ENCODE measurements at places on chromosomes 6 and 20.

DNA sequence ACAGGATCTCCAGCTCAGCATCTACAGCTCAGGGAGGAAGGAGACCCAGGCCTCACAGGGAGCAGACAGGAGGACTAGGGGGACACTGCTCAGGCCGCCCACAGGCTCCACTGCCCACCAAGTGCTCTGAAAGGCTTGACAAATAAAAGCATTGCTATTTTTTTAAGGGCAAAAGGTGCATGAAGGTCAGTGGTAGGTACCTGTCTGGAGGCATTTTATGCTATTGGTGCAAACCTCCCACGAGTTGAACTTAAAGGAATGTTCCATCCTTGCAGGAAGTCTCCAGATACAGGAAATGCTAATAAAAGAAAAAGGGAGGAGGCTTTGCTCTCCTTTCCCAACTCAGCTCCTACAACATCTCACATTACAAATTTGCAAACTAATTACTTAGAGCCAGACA is 228.1 kb downstream of the FOXC1 start:
- no peak for DNase-seq

- no peak for DNase-seq
These were observed 36.1 kb upstream of the CEP162 start for GRCh38 chr6:84263557-84263956.

GRCh38 chr6:70980727-70981126 is 23.9 kb upstream of the B3GAT2 start:
- DNase-seq, result no peak

DNA sequence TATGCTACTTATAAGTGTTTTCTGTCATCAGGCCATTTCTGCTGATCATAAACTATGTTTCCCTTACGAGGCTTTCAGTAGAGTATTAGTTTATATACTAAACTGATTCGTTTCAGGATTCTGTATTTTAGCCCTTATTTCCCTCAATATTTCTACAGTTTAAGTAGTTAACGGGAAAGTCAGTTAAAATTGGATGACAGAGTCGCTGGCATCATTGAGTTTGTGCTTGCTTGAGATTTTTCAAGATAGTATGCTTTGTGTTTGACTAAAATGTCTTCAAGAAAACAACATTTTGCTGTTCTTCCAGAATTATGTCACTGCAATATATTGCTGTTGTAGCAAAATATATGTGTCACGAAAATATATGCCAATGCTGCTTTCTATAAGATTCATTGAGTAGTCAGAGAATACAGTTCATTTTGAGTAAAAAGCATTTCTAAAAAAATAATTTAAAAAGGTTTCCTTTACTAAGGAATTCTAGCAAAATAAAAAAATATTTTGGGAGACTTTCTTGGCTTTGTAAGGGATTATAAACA is 51.4 kb downstream of the NCOA7 start:
- DNase-seq, result no peak

- no peak for DNase-seq
These were observed 18.1 kb downstream of the TUBB2B start for GRCh38 chr6:3209114-3210023.

- no peak for DNase-seq
These were observed 36.2 kb downstream of the THEMIS start for GRCh38 chr6:127864701-127865100.

GRCh38 chr6:57182017-57182432 is 9.9 kb downstream of the BAG2 start:
- DNase-seq, result no peak

GRCh38 chr20:62365814-62366369 is 1.2 kb downstream of the LAMA5 start:
- DNase-seq, result no peak

DNA sequence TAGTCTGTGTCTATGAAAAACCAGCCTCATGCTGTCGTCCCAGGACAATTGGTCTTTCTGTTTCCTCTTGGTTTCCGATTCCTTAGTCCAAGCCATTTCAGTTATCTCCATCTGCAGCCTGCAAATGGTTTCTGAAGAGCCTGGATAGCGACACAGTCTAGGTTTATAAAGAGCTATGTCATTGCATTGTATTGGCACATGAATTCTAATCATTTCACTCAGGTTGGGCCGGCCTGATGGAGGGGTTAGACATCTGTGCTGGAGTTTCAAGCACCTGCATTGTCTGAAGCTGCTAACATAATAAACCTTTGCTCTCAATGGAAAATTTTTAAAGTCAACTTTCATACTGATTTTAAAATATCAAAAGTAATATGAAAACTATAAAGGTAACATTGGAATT is 232.6 kb upstream of the MAP3K7 start:
- DNase-seq, result no peak

GRCh38 chr6:91097364-91097763 is 510.5 kb upstream of the MAP3K7 start:
- no peak for DNase-seq

GRCh38 chr20:59835448-59836395 is 97.7 kb downstream of the SYCP2 start:
- DNase-seq, result no peak

DNA sequence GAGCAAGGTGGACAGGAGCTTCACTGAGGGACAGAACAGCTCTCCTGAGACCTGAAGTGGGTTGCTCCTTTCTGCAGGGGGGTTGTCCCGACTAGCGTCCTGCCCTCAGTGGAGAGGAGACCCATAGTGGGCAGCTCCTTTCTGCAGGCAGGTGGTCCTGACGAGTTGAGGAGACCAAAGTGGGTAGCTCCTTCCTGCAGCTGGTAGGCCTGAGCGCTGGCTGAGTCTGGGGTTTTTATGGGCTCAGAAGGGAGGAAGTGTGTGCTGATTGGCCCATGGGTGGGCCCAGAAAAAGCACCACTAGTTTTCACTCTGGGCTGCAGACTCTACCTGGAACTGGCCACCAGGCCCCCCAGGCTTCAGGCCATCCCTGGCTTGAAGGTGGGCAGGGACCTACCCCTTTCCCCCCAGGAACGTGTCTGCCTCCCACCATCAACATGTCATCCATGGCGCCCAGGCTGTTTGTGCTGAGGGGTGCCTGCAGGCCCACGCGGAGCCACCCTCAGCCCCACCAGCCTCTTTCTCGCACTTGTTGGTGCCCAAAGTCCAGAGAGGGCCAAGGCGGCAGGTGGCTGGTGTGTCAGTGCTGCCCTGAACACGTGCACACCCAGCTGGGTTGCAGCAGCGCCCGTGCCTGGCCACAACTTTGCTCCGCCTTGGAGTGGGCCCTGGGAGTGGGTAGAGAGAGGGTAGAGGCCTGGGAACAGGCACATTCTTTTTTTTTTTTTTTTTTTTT is 1.6 kb upstream of the DEK start:
- no peak for DNase-seq

DNA sequence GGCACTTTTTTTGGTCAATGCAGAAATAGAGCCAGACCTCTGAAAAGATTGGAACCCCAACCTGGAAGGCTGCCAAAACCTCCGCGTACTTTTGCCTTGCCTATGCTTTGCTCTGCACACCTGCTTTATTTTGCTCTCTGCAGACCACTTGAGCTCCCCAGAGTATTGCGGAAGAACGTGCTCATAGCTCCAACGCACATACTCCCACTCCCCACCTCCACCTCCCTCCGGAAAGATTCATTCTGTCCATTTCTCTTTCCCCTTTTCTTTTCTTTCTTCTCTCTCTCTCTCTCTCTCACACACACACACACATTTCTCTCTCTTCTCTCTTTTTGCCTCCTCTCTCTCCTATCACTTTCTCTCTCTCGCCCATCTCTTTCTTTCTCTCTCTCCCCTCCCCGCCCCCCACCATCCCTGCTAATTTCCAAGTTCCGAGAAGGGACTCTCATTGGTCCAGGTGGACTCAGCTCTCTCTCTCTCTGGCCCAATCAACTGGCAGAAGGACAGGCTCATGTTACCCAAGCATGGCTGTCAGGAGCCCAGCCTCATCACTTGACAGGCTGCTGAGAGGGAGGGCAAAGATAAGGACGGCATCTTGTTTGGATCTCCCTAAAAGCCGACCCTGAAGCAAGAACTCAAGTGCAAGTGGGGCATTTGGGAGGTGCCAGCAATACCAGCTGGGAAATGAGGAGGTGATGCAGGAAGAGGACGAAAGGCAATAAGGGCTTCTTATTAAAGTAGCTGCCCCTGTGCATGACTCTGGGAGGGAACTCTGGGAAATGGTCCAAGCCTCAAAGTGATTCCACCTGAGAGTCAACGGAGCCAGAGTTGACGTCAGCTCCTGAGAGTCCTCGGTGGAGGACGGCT is 246.1 kb downstream of the LY86 start:
- no peak for DNase-seq
